OCI-M1 (cell line): ENCODE measurements at places on chromosomes 4 and X.

DNA sequence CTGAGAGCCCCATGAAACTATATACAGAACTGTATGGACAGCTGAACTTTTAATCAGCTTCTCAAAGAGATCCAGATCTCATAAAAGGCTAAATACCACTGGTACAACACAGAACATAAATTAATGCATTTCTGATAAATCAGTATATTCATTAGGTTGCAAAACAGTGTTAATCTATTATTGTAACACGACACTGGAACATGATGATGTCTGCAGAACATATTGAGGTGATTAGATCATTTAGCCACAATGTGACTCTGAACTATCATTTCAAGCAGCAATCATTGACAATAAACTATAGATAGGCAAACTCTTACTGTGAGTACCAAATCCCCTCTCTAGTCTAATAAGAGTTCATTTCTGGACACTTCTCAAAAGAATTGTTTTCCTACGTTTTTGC is 50.3 kb downstream of the GASK1B start:
- DNase-seq: no peak

- no peak for DNase-seq
Measured at GRCh38 chr4:169352360-169352759, 81.6 kb upstream of the SH3RF1 start.

DNA sequence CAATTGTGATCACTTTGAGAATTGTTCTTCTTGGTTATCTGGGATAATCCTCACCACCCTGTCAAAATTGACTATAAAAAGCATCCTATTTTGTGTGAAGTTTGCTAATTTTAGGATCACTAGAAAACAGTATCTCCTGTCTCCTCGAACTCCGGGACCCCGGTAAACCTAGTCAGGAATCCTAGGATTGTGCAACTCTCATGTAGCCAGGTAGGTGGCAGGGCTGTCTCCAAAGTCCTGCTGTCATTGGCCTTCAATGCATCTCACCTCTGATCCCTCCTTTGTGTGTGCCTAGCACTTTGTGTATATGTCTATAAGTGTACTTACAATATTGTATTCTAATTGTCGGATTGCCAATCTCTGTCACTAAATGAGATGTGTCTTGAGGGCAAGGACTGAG is 1564.8 kb downstream of the RPA4 start:
- no peak for DNase-seq

- DNase-seq: no peak
Measured at GRCh38 chrX:47577901-47578300, 4.3 kb upstream of the TIMP1 start.

- DNase-seq: no peak
Measured at GRCh38 chr4:87018753-87019152, 83.9 kb downstream of the AFF1 start.

DNA sequence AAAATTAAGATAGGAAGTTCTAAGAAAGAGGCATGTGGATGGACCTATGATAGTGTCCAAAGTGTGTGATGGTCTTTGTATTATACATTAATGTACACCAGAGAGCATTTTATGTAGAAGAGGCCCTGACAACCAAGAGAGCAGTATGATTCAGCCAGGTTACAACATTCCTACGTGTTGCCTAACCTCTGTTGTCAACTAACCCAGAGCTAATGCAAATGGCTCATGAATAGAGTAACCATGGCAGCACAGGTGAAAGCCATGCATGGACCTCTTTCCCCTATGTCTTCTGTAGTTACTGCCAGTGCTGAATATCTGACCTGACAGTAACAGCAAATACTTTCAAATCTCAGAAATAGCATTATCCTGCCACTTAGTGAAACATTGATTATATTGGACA is 255.6 kb downstream of the NDST4 start:
- no peak for DNase-seq

- DNase-seq: no peak
Measured at GRCh38 chrX:118523920-118524319, 28.3 kb downstream of the DOCK11 start.

- no peak for DNase-seq
Measured at GRCh38 chr4:164169591-164169990, 584.3 kb upstream of the SMIM31 start.

DNA sequence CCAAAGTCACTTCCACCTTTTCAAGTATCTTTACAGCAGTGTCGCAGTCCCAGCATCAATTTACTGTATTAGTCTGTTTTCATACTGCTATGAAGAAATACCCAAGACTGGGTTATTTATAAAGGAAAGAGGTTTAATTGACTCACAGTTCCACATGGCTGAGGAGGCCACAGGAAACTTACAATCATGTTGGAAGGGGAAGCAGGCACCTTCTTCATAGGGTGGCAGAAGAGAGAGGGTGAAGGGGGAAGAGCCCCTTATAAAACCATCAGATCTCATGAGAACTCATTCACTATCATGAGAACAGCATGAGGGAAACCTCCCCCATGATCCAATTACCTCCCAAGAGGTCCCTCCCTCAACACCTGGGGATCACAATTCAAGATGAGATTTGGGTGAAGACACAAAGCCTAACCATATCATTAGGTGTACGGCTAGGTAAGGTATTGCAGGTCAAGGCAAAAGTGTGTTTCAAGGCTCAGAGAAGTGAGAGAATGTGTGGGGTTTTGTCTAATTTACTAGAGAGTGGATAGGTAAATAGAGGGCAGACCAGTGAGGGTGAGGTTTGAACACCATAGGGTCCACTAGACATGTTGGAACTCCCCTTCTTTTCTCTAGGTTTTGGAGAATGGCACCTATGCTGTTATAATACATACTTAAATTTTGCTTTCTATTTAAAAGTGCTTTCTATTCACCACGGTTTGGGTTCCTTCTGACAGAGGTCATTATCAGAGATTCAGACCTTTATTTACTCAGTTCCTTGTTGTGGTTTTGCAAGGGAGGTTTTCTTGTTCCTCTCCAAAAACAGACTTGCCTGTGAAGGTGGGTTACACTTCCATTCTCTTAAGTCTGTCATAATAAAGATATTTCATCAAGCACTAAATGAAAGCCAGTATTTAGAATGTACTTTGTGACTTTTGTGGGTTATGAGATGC is 186.6 kb downstream of the CPEB2 start:
- peak; percentile 15 for DNase-seq

DNA sequence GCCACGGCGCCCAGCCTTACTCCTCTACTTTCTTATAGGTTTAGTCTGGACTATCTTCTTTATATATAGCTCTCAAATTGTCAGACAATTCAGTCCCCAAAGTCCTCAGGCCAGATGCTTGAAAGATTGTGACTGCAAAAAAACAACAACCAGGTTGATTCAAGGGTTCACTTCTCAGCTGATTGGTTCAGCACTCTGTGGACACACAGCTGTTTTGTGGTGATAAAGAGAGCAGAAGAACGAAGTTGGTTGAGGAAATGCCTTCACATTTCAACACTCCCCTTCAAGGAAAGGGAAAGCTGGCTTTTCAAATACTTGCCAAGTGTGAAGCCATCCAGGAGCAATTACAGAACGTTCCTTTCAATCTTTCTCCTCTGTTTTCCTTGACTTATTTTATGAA is 166.8 kb downstream of the SHROOM3 start:
- peak; percentile 54 for DNase-seq

- DNase-seq: peak; percentile 84
Measured at GRCh38 chr4:78645853-78646757, 94.5 kb downstream of the ANXA3 start.

DNA sequence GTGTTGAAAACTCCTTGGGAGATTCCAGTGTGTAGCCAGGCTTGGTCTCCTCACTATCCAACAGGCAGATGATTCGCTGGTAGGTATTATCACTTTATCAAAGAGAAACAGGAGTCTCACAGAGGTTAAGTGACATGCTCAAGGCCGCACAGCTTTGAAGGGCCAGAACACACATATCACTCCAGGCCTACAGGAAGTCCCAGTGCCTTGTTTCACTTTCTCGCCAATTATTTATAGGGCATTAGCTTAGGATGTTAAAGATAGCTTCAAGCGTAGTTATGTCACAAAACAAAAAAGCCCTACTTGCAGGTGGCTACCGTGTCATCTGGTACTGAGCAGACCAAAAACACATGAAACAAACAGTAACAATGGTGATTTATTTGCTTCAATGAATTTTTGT is 13.2 kb downstream of the ATP8A1 start:
- DNase-seq: peak; percentile 62

- DNase-seq: no peak
Measured at GRCh38 chrX:108541286-108541685, 101.6 kb downstream of the COL4A5 start.

DNA sequence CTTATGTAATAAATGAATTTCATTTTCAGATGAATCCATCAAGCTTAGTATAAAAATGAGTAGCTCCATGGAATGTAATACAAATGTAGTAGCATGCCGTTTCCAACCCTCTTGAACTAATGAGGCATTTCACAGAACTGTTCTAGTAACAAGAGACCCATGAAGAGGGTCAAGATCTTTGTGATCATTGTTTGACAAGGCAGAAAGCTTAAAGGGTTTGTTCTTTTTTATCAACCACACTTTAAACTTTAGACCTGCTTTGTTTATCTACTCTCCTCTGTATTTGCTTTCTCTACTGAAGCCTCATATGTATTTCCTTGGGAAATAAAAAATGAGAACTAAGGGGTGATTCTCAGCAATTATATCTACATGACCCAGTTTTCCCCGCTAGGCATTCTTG is 513.9 kb downstream of the ARAP2 start:
- DNase-seq: no peak

DNA sequence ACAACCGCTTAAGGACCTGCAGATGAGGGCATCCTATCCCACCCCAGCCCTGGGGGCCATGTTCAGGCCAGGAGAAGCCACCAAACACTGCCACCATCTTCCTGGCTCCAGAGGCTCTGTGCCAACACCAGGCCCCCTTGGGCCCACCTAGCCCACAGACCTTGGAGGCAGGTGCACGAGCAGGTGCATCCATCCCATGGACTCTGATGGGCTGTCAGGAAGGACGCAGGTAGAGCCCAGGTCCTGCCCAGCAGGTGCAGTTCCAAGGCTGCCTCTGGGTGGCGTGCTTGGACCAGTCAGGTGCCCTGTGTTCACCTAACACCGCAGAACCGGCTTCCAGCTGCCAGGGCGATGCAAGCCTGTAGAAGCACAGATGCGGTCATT is 22.8 kb upstream of the PDE6B start:
- DNase-seq: peak; percentile 59
